ENCODE measurements at places on chromosomes 5 and 9.

- no peak for DNase-seq
Measured at GRCh38 chr5:108418197-108418596, 36.3 kb upstream of the FBXL17 start.

- DNase-seq = no peak
Measured at GRCh38 chr5:147643142-147643541, 133.3 kb upstream of the DPYSL3 start.

DNA sequence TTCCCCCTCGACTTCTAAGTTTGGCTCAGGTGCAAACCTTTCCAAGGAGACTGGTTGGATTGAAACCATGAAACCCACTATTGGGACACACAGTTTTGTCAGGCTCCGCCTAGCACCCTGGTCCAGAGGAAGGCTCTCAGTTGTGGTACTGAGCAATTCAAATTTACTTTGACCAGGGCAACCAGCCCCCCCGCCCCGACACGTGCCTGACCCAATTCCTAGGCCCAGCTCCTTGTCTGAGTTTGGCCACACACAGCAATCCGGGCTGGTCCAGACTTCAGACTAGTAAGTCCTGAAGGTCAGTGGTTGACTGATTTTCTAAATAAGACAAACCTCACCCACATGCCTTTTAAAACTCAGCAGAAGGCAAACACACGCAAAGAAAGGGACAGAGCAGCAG is 132.7 kb downstream of the SLC12A2 start:
- DNase-seq = no peak

GRCh38 chr9:37085233-37085632 is 35.1 kb upstream of the ZCCHC7 start:
- DNase-seq = no peak

DNA sequence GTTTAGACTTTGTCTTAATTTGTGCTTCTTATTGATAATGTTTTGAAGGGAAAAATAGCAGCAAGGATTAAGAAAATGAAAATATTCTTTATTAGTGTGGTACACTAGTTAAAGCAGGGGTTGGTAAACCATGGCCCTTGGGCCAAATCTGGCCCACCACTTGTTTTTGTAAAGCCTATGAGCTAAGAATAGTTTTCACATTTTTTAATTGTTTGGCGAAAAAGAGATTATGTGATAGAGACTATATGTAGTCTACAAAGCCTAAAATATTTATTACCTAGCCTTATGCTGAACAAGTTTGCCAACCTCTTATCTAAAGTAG is 57.2 kb downstream of the KCNN2 start:
- no peak for DNase-seq

DNA sequence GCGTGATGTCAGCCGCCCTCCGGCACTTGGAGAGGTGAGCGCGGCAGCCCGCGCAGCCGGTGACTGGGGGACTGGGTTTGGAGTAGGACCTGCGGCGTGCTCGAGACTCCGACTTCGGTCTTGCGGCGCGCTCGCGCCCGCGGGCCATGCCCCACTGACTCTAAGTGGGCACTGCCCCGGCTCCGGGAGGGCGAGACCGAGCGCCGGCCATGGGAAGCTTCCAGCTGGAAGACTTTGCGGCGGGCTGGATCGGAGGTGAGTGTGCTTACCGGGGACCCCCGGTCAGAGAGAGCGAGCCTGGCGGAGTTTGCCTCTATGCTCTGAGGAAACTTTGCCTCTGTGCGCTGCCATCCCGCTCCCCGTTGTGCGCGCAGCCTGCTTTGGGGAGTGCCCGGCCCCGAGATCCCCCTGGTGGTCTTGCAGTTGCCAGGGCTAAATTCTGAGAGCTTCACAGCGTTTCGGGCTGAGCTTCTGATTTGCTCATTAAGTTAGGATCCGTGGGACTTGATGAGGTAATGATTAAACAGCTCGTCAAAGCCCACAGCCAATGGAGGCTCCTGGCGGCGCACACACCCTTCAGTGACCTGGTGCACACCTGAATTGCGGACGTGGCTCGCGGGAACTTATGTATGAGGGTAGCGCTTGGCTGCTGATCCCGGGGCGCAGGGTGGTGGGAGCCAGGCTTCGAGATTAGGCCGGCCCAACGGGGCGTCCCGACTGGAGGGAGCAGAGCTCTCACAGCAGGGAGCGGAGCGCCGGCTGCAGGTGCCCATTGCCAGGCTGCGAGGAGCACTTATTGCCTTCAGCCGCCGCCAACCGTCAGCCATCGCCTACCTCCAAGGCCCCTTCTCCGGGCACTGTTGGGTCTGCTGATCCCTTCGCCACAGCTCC is at the start of gene SLC25A48:
Gene SLC25A48 (plus strand): TSS at position 25 of the 891 bp plus-strand sequence. CDS start 185 bp downstream, at position 210.
- no peak for DNase-seq

DNA sequence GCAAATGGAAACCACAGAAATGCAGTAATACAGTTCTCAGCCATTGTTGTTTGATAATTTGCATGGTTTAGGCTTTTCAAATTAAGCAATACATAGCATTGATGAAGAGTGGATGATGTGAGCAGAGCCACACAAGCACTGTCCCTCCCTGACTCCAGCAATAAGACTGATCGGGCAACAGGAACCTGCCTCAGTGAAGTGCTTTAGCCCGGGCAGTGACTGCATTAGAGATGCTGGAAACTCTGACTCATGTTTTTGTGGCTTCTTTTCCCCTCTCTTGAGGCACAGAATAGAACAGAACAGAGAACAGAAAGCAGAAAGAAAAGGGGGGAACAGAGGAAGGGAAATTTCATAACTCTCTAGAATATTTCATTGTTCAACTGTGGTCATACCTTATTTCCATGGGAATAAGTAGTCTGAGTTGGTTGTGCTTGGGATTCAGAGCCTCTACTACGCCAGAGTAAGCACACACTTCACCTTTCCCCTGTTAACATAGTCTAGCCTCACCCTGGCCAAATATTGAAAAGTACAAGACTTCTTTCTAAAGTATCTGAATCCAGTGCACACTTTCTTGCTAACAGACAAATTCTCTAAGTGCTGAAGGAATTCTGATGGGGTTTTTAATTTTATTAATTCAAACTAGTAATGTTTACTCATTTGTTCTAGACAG is 164.8 kb upstream of the VCAN start:
- DNase-seq = peak; percentile 64
